ENCODE measurements at places on chromosomes 13 and 19. TPM values are rescaled to one million over a fixed set of nuclear protein-coding genes. Genes with fewer than 3 reads are reported as not detected.

Gene ZNF98
- total RNA-seq = not detected

Gene PNMA8A
- total RNA-seq = 14.1 TPM

Gene ANO8
- total RNA-seq = 98.8 TPM

Gene LILRB5
- total RNA-seq = 0.17 TPM

Gene MIPEP
- 7.1 TPM for total RNA-seq

Gene KLHL1
- not detected for total RNA-seq

Gene ZSCAN18
- total RNA-seq = 66.7 TPM

Gene SIGLEC8
- total RNA-seq = not detected

Gene ZNF492
- total RNA-seq = not detected

Gene WDR88
- total RNA-seq = not detected

Gene PLK5
- 0.69 TPM for total RNA-seq

Gene IGFL3
- not detected for total RNA-seq

Gene VAV1
- not detected for total RNA-seq

Measured in glutamatergic neuron (in vitro differentiated cells).